8988T (cell line): ENCODE measurements at places on chromosomes 7 and 10.
A peak's percentile ranks its signal among the peaks of the same experiment; 100 is the strongest.

- no peak for DNase-seq
Observed at GRCh38 chr10:51663086-51663485, 36.3 kb downstream of the CSTF2T start.

DNA sequence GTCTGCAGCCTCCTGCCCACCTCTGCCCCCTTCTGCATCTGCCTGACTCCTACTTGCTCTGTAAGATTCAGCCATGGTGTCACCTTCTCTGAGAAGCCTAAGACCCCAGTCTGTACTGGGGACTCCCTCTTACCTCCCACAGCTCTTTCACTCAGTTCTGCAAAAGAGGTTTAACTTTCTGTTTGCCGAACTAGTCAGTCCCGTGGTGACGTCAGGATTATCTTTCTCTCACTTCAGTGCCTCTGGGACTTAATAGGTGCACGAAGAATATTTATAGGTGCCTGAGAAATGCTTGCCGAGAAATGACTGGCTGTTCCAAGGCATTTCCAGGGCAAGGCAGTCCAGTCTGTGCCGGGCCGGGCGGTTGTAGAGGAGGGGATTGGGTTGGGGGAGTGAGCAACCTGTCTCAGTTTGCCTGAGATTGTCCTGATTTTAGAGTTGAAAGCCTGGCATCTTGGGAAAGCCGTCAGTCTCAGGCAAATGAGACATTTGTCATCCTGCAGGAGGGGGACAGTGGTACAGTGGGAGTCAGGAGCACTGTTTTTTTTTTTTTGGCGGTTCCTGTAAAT, 227.5 kb upstream of the NPVF start:
- DNase-seq = no peak

GRCh38 chr7:54992871-54993475, 25.8 kb upstream of the EGFR start:
- no peak for DNase-seq

DNA sequence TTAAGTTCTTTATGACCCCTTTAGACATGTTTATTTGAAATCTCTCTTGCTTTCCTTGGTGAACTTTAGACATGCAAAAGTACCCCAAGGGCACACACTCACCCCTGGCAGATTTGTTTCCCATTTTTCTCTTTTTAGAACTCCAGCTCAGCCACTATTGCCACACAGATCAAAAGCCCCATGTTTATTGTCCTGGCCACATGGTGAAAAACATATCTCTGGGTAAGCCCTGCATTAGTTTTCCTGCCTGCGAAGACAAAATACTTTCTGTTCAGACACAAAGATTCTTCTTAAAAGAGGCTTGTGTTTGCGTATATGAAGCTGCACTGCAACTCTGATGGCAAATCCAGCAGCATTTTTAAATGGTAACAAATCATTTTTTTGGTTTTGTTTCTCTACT, 200.0 kb downstream of the POLR1F start:
- no peak for DNase-seq

- DNase-seq = no peak
Observed at GRCh38 chr10:122541541-122542002, 19.0 kb upstream of the DMBT1 start.

DNA sequence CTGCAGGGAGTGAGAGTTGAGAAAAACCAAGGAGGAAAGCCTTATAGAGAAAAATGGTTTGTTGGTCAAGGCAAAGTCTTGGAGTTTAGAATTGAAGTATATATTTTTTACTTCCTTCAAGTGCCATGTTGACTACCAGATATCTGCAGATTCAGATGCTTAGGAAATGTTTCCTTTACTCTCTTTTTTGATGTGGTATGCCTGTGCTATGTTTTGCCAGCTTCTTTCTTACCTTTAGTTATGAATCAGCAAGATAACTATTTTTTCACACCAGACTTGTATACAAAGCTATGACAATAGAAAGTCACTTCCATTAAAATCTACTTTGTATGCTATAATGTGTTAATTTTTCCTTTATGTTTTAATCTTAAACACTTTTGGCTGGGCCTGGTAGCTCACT, 3.6 kb downstream of the R3HCC1L start:
- DNase-seq = no peak

DNA sequence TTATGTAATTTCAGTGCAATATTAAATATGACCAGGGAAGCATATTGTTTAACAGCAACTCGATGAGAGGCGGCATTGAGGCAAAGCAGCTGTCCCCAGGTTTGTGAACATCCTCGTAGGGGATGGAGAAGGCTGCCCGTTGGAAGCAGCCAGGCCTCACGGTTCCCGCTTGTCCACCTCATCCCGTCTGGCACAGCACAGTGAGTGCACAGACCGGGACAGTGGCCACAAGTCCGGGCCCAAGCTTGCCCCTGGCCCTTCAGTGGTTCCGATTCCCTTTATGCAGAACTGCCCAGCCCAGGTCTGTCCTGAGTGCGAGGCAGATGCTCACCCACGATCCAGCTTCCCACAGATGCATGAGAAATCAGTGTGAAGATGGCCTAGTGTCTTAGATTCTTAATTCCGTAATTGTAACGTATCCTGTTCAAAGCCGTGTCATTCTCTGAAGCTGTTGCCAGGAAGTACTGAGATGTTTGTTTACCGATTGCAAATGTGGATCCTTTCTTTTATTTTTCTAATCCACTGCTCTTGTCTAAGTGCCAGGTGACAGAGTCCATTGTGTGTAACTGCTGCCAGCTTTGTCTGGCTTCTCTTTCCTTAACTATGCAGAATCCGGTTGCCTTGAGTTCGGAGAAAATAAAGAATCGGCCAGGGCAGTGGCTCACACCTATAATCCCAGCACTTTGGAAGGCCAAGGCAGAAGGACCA, 35.5 kb downstream of the PFKP start:
- DNase-seq = no peak

- no peak for DNase-seq
Observed at GRCh38 chr7:135272303-135272702, 38.7 kb downstream of the STRA8 start.

DNA sequence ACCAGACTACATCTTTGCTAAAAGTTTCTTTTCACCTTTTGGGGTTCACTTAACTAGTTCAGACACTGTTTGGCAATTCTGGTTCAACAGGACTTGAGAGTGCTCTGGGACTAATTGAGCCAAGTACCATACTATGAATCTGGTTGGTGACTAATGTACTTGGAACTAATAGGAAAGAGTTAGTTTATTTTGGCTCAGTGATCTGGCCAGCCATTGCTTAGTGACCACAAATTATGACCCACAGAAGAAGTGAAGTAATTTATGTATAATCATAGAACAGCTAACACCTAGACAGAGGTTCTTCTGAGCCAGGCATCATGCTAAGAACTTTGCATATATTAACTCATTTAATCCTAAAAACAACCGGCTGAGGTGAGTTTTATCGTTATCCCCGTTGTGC, 126.5 kb upstream of the JCAD start:
- no peak for DNase-seq

DNA sequence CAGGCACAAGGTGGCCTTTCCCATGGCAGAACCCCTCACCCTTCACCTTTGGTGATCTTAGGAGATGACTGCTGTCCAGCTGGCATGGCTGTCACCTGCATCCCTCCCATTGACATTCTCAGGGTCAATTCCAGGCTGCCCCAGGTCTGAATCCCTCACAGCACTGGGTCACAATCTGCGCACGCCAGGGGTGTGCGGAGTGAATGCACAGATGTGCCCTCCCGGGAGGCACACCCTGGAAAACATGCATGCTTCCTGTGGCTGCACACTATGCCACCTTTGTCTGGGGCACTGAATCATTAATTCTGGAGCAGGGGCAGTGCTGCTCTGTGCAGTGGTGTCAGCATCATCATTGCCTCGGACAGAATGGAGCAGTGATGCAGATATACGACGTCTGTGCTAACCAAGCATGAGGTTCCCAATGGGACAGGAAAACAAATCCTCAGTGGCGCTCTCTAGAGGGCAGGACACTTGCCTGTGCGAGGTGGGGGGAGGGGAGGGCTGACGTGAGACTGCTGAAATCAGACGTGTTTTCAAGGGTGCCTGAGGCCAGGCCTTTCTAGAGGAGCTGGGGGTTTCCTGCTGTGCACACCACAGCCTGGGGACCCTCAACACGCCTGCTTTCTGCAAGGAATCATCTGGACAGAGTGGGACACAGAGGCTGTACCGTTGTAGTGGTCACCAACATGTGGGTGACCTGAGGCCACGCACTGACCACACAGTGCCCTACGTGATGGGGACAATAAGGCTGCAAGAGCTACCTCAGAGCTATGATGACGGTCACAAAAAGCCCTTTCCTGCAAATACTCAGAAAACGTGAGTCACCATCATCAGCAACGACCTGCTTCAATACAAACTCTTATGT, 77.9 kb downstream of the HIPK2 start:
- DNase-seq = no peak

- no peak for DNase-seq
Observed at GRCh38 chr10:71667387-71667752, 52.2 kb downstream of the C10orf105 start.

DNA sequence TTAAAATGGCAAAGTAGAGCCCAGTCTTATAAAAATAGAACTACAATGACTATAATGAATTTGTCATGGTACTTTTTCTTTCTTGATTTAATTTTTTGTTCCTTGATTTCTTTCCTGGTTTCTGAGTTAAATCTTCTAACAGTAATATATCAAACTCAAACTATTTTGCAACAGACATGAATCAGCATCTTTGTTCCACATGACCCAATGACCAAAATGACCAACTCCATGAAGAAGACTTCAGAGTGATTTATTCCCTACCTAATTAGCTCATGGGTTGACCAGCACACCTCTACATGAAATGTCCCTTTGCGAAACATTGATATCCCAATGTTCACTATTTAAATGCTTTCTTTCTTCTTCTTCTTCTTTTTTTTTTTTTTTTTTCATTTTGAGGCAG, 30.9 kb downstream of the NMT2 start:
- no peak for DNase-seq

DNA sequence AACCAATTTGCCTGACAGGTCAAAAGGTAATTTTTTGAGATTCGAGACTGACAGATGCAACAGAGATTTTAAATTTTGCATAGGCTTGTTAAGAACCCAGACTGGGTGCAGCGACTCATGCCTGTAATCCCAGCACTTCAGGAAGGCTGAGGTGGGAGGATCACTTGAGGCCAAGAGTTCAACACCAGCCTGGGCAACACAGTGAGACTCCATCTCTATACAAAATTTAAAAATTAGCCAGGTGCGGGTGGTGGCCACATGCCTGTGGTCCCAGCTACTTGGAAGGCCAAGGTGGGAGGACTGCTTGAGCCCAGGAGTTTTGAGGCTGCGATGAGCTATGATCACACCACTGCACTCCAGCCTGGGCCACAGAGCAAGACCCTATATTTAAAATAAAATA, 34.6 kb downstream of the AMZ1 start:
- no peak for DNase-seq

DNA sequence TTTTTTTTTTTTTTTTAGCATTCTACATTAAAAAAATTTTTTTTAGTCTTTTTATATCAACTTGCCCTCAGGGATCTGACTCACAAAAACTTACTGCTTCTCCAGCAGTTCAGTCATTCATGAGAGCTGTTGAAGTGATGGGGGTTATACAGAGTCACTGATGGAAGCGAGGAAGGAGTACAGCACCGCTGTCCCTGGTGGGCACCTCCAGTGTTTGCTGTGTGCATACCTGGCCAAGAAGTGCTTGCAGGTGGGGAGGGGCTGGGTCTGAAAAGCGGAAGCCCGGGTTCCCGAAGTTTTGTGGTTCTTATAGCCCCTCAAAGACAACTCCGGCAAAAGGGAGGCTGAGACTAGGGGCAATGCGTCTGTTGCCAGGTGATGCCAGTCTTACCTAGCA, 46.2 kb downstream of the MINDY4 start:
- no peak for DNase-seq

- peak; percentile 21 for DNase-seq
Observed at GRCh38 chr7:137903382-137904169, 56.8 kb upstream of the DGKI start.

- no peak for DNase-seq
Observed at GRCh38 chr10:103145860-103146466, 47.1 kb downstream of the NT5C2 start.

DNA sequence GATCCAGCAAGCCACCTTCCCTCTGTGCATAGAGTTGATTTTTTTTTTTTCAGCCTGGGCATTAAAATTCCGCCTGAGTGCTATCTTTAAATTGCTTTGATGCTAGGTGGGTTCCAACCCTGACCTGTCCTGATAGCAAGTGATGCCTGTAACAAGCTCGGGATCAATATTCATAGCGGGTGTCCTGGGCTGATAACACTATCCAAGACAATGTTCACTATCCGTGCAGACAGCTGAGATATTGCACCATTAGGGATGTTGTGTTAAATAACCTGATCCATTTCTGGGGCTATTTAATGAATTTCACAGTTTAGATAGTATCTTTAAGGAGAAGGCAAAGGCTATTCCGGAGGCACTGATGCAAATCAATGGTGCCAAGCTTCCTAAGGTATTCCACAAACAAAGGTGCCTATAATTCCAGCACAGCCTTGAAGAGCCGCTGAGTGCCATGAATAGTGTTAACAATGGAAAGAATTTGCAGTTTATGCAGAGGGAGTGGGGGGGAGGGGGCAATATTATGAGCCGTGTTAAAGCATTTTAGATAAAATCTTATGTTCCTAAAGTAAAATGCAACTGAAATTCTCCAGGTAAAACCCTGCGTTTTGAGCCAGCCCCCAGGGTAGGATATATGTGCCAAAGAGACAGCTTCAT, 4.2 kb upstream of the NKX1-2 start:
- no peak for DNase-seq

DNA sequence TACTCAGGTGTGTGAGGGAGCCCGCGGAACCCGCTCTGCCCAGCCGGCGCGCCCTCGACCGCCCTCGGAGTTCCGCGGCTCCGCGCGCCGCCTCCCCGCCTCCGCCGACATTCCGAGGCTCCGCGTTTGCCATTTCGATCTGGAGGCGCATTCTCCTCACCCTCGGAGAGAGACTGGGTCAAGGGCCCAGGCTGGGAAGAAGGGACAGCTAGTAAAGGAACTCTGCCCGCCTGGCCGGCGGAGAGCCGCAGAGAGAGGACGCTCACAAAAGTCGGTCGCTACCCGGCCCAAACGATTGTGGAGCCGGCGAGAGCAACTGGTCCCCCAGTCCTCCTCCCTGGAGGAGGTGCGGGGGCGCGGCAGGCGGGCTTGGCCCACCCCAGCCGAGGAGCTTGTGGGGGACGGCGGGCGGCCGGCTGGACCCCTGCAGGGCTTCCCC, 74.5 kb upstream of the LEP start:
- no peak for DNase-seq

- DNase-seq = no peak
Observed at GRCh38 chr10:72523062-72523461, 102.8 kb downstream of the MICU1 start.

GRCh38 chr7:35695473-35695850, 527 bp upstream of the HERPUD2 start:
- no peak for DNase-seq

GRCh38 chr10:105243381-105243780, 602.3 kb downstream of the SORCS3 start:
- DNase-seq = no peak

GRCh38 chr7:31466036-31466435, 47.9 kb upstream of the ITPRID1 start:
- DNase-seq = no peak

GRCh38 chr10:44998146-44998631, 2.5 kb upstream of the ZNF22 start:
- no peak for DNase-seq

DNA sequence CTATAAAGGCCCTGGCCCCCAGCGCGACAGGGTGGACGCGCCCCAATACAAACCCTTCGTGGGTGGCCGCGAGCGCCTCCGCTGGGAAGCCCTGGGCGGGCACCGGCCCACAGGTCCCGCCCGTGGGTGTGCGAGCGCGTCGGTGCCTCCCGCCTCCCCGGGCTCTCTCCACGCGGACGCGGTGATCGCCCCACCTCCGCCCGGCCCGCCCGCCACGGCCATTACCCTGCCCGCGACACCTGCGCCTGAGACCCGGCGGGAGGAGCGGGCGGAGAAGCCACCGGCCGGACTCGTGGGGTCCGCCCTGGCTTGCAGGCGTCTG, 81.2 kb downstream of the PAX2 start:
- DNase-seq = no peak
